ENCODE measurements at places on chromosomes 16 and 17.

DNA sequence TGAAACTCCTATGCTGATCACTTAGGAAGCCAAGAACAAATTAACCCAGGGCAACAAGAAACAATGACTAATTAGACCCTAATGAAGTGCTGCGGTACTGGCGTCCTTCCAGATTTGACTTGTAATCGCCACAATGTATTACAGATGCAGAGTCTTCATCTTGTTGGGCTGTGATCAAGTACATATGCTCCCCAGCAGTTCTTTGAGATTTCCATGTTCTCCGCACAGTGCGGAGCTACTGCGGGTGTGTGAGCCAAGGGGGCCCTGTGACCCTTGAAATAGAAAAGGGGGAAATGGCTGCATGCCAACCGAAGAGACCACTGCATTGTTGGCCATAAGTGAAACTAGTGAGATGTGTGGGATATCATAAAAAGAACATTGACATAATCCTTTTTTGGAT is 469.9 kb downstream of the MAF start:
- DNase-seq = no peak

GRCh38 chr17:9258115-9259015 is 237.1 kb downstream of the NTN1 start:
- DNase-seq = no peak

- DNase-seq = no peak
Observed at GRCh38 chr16:56300891-56301850, 109.9 kb downstream of the GNAO1 start.

GRCh38 chr16:17193566-17194100 is 277.1 kb downstream of the XYLT1 start:
- peak; percentile 77 for DNase-seq

- DNase-seq = no peak
Observed at GRCh38 chr16:27959914-27960313, 103.6 kb downstream of the GSG1L start.

GRCh38 chr16:66507731-66508239 is 42.1 kb downstream of the TK2 start:
- no peak for DNase-seq

DNA sequence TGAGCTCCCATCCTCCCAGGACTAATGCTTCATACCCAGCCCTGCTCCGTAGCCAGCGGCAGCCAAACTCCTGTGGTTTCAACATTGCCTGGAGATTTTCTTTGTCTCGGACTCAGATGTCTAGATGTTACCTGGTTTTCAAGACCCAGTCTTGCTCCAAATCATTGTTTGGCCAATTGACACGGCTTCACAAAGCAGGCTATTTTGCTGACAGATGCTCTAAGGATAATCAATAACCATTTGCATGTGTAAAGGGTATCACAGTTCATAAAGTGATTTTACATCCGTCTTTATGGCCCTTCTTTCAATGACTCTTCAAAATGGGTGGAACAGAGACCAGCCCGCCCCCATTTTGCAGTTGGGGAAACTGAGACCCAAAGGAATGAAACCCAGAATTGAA is 153.4 kb downstream of the SALL1 start:
- DNase-seq = no peak

GRCh38 chr17:18025241-18025944 is 13.6 kb downstream of the ATPAF2 start:
- no peak for DNase-seq
